ENCODE measurements at places on chromosomes 12 and 14. TPM values are rescaled to one million over a fixed set of nuclear protein-coding genes. Genes with fewer than 3 reads are reported as not detected.
A peak's percentile ranks its signal among the peaks of the same experiment; 100 is the strongest.

The ACVR1B gene
- 15.4 TPM for total RNA-seq

DNA sequence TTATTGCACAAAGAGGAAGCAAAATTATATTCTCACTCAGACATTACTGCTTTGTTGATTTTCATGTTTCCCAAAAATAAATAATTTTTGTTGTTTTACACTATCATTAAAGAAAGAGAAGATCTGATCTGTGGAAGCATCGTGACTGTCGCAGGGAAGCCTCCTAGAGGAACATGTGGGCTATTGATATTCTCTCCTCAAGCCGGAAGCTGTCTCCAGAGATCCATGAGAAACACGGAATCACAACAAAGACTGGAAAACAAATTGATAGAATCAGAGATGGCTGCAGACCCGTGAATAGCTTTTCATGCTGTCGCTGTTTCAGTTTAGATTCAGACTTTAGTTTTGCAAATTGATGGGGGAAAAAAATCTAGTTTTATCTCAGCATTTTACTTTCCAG lies 235.2 kb upstream of the TMPO start:
- DNase-seq, result no peak
- H3K27me3 ChIP-seq, result no peaks in the 10 kb centered on the region
- no peak overlapping the region for H3K4me3 ChIP-seq
- H3K4me1 ChIP-seq, result no peaks in the 10 kb centered on the region
- no peak overlapping the region for H3K27ac ChIP-seq
- H3K36me3 ChIP-seq, result no peaks in the 10 kb centered on the region

The MRPL52 gene
- total RNA-seq, result 169 TPM

GRCh38 chr14:58788655-58789503 lies 151.1 kb downstream of the DACT1 start:
- H3K36me3 ChIP-seq, result no peaks in the 10 kb centered on the region
- H3K27ac ChIP-seq, result no peak overlapping the region
- DNase-seq, result no peak
- H3K4me1 ChIP-seq, result no peaks in the 10 kb centered on the region
- H3K4me3 ChIP-seq, result no peak overlapping the region
- H3K27me3 ChIP-seq, result no peaks in the 10 kb centered on the region

DNA sequence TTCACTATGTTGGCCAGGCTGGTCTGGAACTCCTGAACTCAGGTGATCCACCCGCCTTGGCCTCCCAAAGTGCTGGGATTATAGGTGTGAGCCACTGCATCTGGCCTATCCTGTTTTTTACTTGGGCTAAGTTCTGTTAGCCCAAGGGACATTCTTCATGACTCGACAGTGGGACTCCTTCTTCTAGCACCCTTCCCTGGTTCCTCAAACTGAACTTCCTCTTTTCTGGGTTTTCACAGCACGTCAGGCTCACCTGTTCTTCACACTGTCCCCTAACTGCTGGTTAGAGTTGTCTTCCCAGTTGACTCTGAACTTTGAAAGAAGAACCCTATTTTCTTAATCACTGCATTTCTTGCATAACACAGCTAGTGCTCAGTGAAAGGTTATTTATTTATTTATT lies 22.5 kb downstream of the CABP1 start:
- H3K27me3 ChIP-seq, result no peaks in the 10 kb centered on the region
- no peak overlapping the region for H3K4me3 ChIP-seq

GRCh38 chr14:25841226-25841625 lies 756.6 kb downstream of the NOVA1 start:
- no peak overlapping the region for H3K27ac ChIP-seq
- no peaks in the 10 kb centered on the region for H3K27me3 ChIP-seq
- DNase-seq, result no peak
- no peak overlapping the region for H3K4me3 ChIP-seq
- no peaks in the 10 kb centered on the region for H3K4me1 ChIP-seq

- no peak overlapping the region for H3K27ac ChIP-seq
- no peaks in the 10 kb centered on the region for H3K27me3 ChIP-seq
- H3K4me3 ChIP-seq, result no peak overlapping the region
- no peak for DNase-seq
- H3K4me1 ChIP-seq, result peaks cover 10% of the 10 kb centered on the region
- H3K36me3 ChIP-seq, result no peaks in the 10 kb centered on the region
Measured at GRCh38 chr12:113361574-113362370, 3.4 kb downstream of the PLBD2 start.

GRCh38 chr14:75369506-75369905 lies 58.3 kb upstream of the JDP2 start:
- H3K4me3 ChIP-seq, result no peak overlapping the region
- H3K27me3 ChIP-seq, result peaks cover 22% of the 10 kb centered on the region
- no peaks in the 10 kb centered on the region for H3K36me3 ChIP-seq

The DAO gene
- not detected for total RNA-seq

The HOXC12 gene
- not detected for total RNA-seq

DNA sequence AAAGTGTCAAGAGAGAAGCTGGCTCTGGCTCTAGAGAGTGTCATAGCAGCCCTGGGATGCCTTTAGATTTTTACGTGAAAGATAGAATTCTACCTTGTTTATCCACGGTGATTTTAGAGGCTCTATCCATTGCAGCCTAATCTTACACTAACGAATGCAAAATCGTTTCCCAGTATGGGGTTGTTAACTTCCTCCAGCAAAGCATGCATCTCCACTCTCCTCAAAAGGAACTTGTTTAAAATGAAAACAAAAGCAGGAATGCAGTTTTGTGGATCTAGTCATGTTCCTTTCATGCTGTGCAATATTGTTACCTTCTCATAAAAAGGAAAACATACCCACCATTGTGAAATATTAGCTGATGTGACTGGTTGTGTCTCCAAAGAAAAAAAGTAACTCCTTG lies 88.4 kb downstream of the ANO2 start:
- no peak for DNase-seq
- H3K36me3 ChIP-seq, result no peaks in the 10 kb centered on the region
- peaks cover 4% of the 10 kb centered on the region for H3K27me3 ChIP-seq
- H3K4me1 ChIP-seq, result no peaks in the 10 kb centered on the region
- no peak overlapping the region for H3K4me3 ChIP-seq

The PEX5 gene
- 21.5 TPM for total RNA-seq

GRCh38 chr12:88185988-88186387 lies 43.9 kb downstream of the TMTC3 start:
- H3K27me3 ChIP-seq, result no peaks in the 10 kb centered on the region
- H3K27ac ChIP-seq, result peak overlapping the region; percentile 25
- peaks cover under 1% of the 10 kb centered on the region for H3K36me3 ChIP-seq

- no peaks in the 10 kb centered on the region for H3K27me3 ChIP-seq
- DNase-seq, result no peak
- no peaks in the 10 kb centered on the region for H3K4me1 ChIP-seq
- no peaks in the 10 kb centered on the region for H3K36me3 ChIP-seq
- no peak overlapping the region for H3K4me3 ChIP-seq
Measured at GRCh38 chr14:20219033-20219432, 4.5 kb upstream of the OR11H6 start.

The B4GALNT1 gene
- total RNA-seq, result 2.6 TPM

- no peaks in the 10 kb centered on the region for H3K36me3 ChIP-seq
- H3K4me3 ChIP-seq, result no peak overlapping the region
- no peaks in the 10 kb centered on the region for H3K27me3 ChIP-seq
- H3K27ac ChIP-seq, result no peak overlapping the region
- no peak for DNase-seq
- H3K4me1 ChIP-seq, result peaks cover 11% of the 10 kb centered on the region
Measured at GRCh38 chr12:32140877-32141276, 34.2 kb downstream of the BICD1 start.

The MMP14 gene
- 1,063 TPM for total RNA-seq

- no peak for DNase-seq
- no peaks in the 10 kb centered on the region for H3K36me3 ChIP-seq
- peak overlapping the region; percentile 88 for H3K27ac ChIP-seq
Measured at GRCh38 chr12:124938108-124938507, 23.7 kb upstream of the UBC start.

The BCAT1 gene
- 476 TPM for total RNA-seq

DNA sequence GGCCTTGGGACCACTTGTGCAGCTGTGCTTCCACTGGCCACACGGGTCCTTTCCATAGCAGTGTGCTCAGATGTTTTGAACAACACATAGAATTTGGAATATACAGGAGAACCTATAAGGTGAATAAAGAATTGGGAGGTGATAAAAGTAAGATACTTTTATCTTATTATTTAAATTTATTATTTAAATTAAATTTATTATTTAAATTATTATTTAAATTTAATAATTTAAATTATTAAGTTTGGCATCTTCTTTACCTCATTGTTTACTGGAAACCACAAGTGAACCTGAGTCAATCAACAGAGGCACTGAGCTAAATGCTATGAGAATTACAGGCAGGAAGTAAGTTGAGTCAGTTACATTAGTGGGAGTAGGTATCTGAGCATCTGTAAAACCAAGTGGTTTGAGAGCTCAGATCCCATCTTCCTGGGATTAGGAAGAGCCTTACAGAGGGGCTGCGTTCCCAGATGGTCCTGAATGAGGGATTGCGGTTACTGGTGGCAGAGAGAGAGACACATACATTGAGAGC lies 103.1 kb downstream of the ESR2 start:
- no peaks in the 10 kb centered on the region for H3K27me3 ChIP-seq
- DNase-seq, result no peak
- no peak overlapping the region for H3K27ac ChIP-seq

- H3K27ac ChIP-seq, result no peak overlapping the region
- DNase-seq, result no peak
- no peaks in the 10 kb centered on the region for H3K4me1 ChIP-seq
- peaks cover under 1% of the 10 kb centered on the region for H3K27me3 ChIP-seq
Measured at GRCh38 chr14:105187116-105187515, 6.0 kb upstream of the NUDT14 start.

The FOXG1 gene
- 0.18 TPM for total RNA-seq

DNA sequence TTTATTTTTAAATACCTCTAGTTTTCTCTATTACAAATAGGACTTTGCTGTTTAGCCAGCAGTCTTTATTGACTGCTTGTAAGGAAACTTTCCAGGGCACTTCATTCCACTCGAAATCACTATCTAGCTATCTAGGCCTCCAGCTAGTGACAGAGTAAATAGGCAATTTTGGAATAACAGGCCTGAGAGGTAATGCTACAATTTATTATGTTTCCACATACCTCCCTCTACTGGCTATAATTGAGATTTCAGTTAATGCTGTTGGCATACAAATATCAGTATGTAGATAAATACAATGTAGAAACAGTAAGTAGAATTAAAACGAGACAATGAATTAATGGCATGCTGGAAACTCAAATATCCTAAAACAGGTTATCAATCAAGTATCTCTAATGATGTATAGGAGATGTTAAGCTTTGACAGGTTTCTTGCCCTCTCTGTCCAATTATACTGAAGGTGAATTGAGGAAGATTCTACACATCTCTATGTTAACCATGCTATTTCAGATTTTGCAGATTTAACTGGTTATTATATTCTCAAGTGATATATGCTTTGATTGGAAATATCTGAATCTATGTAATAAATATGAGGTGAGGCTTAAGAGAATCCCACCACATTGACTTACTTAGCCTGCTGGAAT lies 7.2 kb downstream of the DTD2 start:
- H3K27ac ChIP-seq, result no peak overlapping the region
- no peaks in the 10 kb centered on the region for H3K4me1 ChIP-seq
- peaks cover 13% of the 10 kb centered on the region for H3K36me3 ChIP-seq

The IFNG-AS1 gene
- not detected for total RNA-seq

- H3K27me3 ChIP-seq, result no peaks in the 10 kb centered on the region
- H3K27ac ChIP-seq, result no peak overlapping the region
- DNase-seq, result no peak
- H3K4me3 ChIP-seq, result no peak overlapping the region
Measured at GRCh38 chr12:58719161-58719560, 201.1 kb downstream of the LRIG3 start.

- peaks cover 15% of the 10 kb centered on the region for H3K4me1 ChIP-seq
- no peak for DNase-seq
- H3K27me3 ChIP-seq, result no peaks in the 10 kb centered on the region
- no peaks in the 10 kb centered on the region for H3K36me3 ChIP-seq
Measured at GRCh38 chr12:104050436-104050835, 449 bp upstream of the GLT8D2 start.

GRCh38 chr12:51752234-51752889 lies 96.2 kb downstream of the FIGNL2 start:
- H3K36me3 ChIP-seq, result peaks cover 3% of the 10 kb centered on the region
- H3K4me3 ChIP-seq, result no peak overlapping the region
- no peaks in the 10 kb centered on the region for H3K27me3 ChIP-seq
- no peaks in the 10 kb centered on the region for H3K4me1 ChIP-seq
- DNase-seq, result peak; percentile 87

DNA sequence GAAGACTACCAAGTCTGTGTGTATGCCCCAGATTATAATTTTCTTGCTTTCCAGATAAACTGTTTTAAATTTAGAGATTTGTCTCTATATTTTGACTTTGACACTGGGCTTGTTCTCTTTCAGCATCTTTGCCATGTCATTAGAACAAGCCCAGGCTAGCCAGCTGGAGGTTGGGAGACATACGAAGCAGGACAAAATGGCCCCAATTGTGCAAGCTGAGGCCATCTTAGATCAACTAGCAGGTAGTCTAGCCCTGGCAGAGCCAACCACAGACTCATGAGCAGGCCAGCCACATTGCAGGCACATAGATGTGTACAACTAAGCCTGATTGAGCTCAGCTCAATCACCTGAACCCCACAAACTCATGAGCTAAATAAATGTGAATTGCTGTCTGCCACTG lies 321.4 kb downstream of the ATP23 start:
- H3K4me3 ChIP-seq, result no peak overlapping the region
- H3K4me1 ChIP-seq, result no peaks in the 10 kb centered on the region
- H3K27me3 ChIP-seq, result no peaks in the 10 kb centered on the region
- no peak overlapping the region for H3K27ac ChIP-seq
- no peaks in the 10 kb centered on the region for H3K36me3 ChIP-seq
- DNase-seq, result no peak

The ANGEL1 gene
- total RNA-seq, result 15.0 TPM

GRCh38 chr12:51921017-51921725 lies 13.9 kb downstream of the ACVRL1 start:
- H3K36me3 ChIP-seq, result no peaks in the 10 kb centered on the region
- no peak overlapping the region for H3K27ac ChIP-seq
- no peaks in the 10 kb centered on the region for H3K4me1 ChIP-seq
- no peaks in the 10 kb centered on the region for H3K27me3 ChIP-seq
- no peak overlapping the region for H3K4me3 ChIP-seq
- DNase-seq, result no peak

- peaks cover 47% of the 10 kb centered on the region for H3K4me1 ChIP-seq
- no peak overlapping the region for H3K4me3 ChIP-seq
- H3K36me3 ChIP-seq, result no peaks in the 10 kb centered on the region
- DNase-seq, result peak; percentile 93
Measured at GRCh38 chr12:27193854-27194544, 50.1 kb upstream of the STK38L start.
